ENCODE measurements at places on chromosomes 6 and 20.

DNA sequence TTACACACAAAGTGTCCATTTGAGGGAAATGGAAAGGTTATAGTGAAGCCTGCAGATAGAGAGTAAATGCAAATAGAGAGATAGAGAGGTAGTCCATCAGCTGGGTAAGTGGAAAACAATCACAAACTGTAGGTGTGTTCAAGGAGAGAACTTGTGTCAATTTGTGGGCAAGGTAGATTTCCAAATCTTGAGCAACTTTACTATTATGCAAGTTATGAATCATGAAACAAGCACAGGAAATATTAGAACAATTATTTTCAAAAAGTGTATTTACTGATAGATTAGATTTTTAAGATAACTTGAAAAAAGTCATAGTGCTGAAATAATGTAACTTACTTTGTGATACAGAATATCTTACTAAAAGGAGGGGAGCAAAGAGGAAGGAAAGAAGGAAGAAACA is 792.9 kb downstream of the EYS start:
- DNase-seq, result no peak

DNA sequence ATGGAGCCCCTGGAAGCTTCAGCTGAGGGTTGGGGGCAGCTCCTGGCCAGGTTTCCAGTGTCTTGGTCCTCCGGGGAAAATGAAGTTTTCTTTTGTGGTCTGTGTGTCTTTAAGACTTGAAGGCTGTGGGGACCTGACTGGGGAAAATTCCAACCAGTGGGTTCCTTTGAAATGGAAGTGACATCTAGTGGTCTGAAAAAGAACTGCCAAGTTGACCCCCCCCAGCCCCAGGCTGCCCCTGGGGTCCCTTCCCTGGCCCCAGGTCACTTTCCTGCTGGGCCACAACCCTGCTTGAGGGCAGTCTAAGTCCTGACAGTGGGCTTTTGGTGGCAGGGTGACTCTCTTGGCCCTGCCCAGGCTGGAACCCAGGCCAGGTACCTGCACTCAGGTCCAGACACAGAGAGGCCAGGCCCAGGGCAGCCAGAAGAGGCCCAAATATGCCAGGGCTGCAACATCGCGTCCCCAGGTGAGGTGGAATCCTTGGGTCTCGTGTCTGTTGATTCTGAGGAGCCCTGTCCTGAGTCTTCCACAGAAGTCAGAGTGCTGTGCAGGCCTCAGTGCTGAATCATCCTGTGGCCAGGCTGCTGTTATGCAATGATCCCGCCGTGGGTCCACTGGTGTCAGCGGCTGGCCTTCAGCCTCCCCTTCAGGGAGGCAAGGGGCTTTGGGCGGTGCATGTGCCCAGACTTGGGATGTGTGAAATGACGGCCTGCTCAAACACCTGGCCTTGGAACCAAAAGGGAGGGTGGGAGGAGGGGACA is 68.4 kb downstream of the VEGFA start:
- DNase-seq, result no peak

- DNase-seq, result no peak
Measured at GRCh38 chr6:125812394-125813292, 21.9 kb downstream of the NCOA7 start.

GRCh38 chr6:6823568-6824224 is 235.2 kb downstream of the LY86 start:
- no peak for DNase-seq

- DNase-seq, result no peak
Measured at GRCh38 chr6:81570681-81571080, 181.8 kb downstream of the TENT5A start.
